Colonic mucosa (tissue), 4 donors: ENCODE measurements at places on chromosomes 6 and 20. TPM values are rescaled to one million over a fixed set of nuclear protein-coding genes. Genes with fewer than 3 reads are reported as not detected.

CTAGE9 gene
- total RNA-seq: not detected

ZDHHC14 gene
- 8.4 TPM for total RNA-seq

CDSN gene
- not detected for total RNA-seq

DNA sequence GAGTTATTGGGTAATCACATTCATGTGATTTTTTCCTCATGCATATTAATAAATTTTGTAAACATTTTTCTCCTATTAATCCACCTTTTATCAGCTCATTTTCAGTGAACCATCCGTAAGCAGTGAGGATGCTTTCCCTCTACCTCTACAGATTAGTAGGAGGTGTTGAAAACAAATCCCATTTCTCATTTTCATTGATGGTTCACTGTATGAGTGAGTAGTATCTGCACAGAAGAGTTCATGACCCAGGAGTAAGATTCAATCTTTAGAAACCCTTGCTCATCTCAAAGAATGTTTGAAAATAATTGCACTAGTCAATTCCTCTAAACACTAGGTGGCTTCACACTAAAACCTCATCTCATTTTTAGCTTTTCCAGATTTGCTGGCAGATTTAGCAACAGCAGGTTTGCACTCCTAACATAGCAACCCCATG is 440.0 kb downstream of the HAO1 start:
- DNase-seq: no peak

- DNase-seq: no peak
Measured at GRCh38 chr6:128495536-128496333, 24.7 kb downstream of the PTPRK start.

DNA sequence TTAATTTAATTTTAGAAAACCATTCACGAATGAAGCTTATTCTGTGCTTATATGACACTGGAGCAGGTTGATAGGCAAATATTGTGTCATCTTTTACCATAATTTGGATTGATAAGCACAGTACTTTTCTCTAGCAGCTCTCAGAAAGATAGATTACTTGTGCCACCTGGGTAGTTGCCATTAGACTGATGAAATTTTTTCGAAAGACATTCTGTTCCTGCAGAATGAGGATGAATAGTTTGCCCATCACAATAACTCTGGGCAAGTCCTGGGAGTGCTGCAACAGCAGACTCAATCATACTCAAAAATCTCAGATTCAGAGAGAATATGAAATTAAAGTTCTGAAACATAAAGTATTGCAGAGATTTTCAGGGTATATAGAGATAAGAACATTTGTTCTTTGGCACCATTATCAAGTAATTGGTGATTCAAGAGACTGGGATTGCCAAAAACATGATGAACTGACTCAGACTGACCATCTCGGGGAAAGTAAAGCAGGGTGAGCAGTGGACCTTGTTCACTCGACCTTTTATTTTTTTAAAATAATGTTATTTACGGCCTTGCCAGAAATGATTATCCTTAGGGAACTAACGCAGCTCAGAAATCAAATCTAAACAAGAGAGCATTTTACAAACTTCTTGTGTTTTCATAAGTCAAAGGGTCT is 65.8 kb upstream of the PTCHD4 start:
- DNase-seq: no peak
